ENCODE measurements at places on chromosomes 12 and 14.

DNA sequence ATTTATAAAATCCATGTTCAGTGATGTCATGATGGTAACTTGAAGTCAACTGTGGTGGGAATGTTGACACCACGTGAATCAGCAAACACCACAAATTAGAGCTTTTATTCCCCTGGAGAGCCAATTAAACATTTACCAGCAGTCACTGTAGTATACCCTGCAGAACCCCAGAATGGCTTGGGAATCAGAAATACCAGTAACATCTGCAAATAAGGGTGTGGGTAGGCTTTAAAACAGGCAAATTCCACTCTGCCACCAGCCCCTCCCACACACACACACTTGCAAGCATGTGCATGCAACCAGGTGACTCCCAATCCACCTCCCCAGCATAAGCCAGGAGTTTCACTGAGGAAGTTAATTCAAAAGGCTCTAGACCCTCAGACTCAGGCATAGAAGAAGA is 63.6 kb upstream of the TMEM263 start:
- no peak for DNase-seq

- no peak for DNase-seq
These were observed 210.9 kb upstream of the PRKD1 start for GRCh38 chr14:30138567-30138966.

- no peak for DNase-seq
These were observed 91.9 kb upstream of the OVCH1 start for GRCh38 chr12:29589286-29589820.

GRCh38 chr12:51131745-51132521 is 41.0 kb downstream of the TFCP2 start:
- DNase-seq, result no peak

GRCh38 chr14:69741055-69741454 is 25.9 kb upstream of the SRSF5 start:
- DNase-seq, result no peak

GRCh38 chr12:131034631-131035244 is 81.0 kb downstream of the ADGRD1 start:
- no peak for DNase-seq

DNA sequence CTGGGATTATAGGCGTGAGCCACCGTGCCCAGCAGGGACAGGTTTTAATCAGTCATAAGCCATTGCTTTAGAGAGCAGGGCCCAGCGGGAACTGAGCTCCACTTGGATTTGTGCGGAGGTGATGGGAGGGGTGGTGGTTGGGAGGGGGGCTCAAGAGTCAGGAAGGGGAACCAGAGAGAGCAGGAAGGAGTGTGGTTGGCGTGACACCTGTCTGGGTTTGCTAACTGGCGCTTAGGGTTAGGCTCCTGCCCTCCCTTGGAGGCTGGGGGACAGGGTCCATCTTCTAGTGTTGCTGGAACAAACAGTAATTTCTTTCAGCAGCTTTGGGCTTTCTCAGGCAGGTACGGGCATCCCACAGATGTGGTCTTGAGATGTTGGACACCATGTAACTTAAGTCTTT is 7.5 kb upstream of the ALDH2 start:
- DNase-seq, result no peak

- DNase-seq, result no peak
These were observed 30.9 kb downstream of the FERMT2 start for GRCh38 chr14:52919971-52920370.

GRCh38 chr12:51009056-51009440 is 17.1 kb downstream of the SLC11A2 start:
- peak; percentile 35 for DNase-seq

DNA sequence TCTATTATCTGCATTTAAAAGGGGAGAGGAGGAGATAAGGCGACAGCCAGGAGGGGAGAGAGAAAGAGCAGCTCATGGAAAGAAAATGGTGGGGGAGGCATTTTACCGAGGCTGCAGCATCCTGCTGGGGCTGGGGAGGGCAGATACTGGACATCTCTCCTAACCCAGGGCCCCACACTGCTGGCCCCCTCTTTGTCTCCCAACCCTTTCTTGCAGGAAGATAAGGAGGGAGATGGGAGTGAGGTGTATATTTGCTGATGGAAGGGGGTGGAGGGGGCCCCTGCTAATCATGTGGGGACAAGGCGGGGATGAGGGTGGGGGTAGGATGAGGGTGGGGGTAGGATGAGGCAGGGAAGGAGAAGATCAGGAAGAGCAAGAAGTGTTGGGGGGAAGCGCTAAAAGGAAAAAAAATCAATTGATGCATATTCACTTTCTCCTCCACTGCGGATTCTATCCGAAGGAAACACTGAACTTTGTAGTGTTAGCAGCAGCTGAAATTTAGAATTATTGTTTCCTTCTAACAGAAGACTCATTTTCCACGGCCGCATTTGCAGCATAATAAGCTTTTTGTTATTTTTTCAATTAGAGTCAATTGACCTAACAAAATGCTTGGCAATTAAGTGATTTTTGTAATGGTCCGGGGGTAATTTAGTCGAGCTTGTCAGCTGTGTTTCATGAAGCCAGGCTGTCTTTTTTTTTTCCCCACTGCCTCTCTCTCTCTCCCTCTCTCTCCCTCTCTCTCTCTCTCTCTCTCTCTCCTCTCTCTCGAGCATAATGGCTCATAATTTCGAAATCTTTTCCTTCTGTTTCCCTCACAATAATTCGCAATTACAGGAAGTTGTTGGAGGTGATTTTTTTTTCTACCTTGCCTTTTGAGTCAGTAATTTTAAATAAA is 1134.6 kb downstream of the BCL11B start:
- no peak for DNase-seq

- DNase-seq, result no peak
These were observed 70.1 kb downstream of the SRRM4 start for GRCh38 chr12:119051474-119051873.

- DNase-seq, result no peak
These were observed 29.8 kb upstream of the AP4S1 start for GRCh38 chr14:30995689-30996088.

- no peak for DNase-seq
These were observed 48.1 kb upstream of the BICDL1 start for GRCh38 chr12:119940897-119941296.

DNA sequence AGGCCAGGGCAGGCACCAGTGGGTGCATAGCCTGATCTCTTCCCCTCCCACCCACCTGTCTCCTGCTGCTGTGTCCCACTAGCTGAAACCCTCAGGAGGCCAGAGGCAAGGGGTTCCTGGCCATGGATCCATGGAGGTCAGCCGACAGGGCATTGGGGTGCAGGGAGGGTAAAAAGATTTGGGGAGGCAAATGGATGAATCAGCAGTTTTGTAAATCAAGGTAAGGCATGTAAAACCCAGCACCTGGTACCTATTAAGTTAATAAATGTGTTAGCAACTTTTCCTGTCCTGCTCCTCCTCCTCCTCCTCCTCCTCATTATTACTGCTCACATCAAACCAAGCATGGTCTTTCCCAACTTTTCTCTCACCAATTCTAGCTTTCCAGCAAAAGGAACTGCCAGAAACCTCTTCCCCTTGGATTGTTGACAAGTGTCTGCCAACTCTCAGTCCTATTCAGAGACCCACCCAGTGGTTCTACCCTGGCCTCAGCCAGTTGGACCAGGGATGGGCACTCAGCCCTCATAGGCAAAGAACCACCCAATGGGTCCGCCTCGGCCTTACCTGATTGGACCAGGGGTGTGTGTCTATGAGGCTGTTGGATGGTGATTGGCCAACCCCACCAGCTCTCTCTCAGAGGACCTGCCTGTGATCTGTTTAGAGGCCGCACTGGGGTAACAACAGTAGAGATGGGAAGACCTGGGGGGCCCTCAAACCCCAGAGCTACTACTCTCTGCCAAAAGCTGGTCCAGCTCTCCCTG is 155.7 kb upstream of the GSC start:
- no peak for DNase-seq

DNA sequence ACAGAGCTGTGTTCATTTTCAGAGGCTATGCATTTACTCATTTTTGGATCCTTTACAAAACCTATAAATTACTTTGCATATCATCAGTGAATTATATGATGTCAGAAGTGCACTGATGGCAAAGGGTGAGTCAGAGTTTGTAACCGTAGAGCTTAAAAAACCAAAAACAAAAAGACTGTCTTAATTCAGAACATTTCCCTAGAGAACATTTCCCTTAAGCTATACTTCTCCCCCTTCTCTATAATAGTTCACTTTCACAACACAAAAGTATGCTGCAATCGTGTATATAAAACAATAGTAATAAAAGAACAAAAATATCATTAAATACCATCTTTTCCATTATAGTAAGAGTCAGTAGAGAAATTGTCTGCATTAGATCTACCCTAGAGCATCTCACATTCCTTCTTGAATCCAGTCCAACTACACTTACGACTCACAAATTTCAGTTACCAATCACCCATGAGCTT is 934.9 kb downstream of the LRFN5 start:
- no peak for DNase-seq

DNA sequence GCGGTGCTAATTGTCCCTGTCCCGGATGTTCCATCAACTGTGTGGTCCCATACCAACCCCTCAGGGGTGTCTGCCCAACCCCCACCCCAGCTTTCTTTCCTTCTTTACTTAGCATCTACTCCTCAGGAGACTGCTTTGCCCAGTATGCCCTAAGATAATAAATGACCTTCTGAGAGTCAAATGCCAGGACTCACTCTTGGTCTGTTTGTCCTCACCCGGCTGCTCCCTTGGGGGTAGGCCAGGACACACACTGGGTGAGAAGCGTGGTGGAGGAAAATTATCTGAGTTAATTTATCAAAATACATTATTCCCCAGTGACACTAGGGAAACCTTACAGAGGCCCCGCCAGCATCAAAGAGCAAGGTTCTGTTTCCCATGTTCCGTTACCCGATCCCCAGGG is 457.0 kb downstream of the RGS6 start:
- no peak for DNase-seq

GRCh38 chr14:60637479-60638315 is 11.6 kb downstream of the SIX1 start:
- DNase-seq, result no peak

- no peak for DNase-seq
These were observed 21.1 kb downstream of the GSC start for GRCh38 chr14:94748667-94749347.

DNA sequence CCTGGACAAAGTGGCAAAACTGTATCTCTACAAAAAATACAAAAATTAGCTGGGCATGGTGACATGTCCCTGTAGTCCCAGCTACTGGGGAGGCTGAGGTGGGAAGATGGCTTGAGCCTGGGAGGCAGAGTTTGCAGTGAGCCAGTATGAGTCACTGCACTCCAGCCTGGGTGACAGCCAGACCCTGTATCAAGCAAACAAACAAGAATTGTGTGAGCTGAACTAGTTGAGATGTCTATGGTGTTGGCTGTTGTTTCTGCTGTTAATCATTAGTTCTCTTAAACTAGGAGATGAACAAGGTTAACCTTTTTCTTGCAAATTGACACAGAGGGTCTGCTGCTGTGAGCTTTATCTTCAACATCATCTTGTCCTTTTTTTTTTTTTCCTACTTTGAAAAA is 23.6 kb downstream of the RASSF3 start:
- no peak for DNase-seq

DNA sequence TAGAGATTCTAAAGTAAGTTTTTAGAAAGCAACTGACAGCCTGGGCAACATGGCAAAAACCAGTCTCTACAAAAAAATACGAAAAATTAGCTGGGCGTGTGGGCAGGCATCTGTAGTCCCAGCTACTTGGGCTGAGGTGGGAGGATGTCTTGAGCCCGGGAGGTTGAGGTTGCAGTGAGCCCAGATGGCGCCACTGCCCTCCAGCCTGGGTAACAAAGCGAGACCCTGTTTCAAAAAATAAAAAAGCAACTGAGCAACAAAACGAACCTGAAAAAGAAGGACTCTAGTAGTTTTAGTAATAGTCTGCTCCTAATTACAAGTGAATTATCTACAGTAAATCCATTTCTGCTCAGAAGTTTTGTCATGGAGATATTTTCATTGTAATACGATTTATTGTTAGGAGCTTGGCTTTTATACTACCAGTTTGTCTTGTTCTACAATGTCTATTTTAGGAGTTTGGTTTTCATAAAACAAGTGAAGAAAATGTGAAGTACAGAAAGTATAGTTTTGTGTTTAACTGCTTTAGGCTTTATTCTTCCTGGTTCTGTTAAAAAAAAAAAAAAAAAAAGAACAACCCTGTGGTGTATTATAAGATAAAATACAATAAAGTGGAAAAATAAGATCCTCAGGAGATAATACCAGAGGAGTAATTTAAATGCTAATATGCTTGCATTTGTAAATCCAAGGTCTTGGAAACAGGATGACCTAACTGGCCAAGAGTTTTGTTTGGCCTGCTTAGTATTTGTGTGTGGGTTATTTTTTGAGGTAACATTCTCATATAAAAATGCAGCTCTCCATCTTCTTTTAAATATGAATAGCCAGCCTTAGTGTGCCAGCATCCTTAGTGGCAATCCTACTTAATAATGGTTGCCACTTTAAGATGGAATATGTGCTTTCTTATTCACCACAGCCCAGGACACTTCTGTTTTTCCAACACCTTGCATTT is 2.8 kb downstream of the TMX1 start:
- DNase-seq, result no peak

GRCh38 chr14:90674043-90674670 is 142.1 kb downstream of the TTC7B start:
- no peak for DNase-seq

DNA sequence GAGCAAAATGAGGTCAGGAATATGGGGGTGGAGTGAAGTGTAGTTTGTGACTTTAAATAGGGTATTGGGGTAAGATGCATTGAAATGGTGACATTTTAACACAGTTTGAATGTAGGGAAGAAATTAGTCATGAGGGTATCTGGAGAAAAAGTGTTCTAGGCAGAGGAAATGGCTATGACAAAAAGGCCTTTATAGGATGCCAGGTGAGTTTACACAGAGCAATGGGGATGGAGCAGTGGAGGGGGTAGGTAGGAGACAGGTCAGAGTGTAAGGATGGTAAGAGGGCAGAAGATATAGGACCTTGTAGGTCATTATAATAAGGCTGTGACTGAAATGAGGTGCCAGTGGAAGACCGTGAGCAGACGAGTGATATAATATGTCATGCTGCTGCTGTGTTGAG is 30.4 kb downstream of the HEATR5A start:
- no peak for DNase-seq

DNA sequence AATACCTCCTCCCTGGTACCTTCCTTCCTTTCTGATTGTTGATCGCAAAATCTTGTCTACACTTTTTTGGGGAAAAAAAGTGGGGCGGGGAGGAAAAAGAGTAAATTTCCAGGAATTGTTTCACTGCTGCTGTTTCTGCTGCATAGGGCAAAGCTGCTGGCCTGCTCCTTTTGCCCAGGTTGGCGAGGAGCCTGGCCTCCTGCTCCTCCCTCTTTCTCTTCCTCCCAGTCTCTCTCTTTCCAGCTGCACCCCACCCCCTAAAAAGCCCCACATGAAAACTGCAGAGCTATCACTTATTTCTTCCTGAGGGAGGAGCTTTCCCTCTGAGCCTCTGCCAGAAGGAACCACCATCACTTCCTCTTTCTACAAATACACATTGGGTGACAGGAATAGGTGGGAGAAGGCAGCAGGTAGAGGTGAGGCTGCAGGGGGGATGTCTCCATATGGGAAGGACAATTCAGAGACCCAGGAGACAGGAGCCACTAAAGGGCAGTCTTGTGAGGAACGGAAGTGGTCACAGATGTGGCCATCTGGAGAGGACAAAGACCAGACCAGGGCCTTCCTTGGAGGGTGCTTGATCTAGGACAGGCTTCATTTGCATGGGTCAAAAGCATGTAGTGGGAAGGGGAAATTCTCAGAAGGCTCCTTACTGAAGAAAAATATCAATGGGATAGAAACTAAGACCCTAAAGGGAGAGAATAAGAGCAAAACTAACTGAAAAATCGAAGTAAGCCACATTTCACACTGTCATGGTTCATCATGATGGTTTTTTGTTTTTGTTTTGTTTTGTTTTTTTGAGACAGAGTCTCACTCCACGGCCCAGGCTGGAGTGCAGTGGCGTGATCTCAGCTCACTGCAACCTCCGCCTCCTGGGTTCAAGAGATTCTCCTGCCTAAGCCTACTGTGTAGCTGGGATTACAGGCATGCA is 14.8 kb downstream of the ZBTB39 start:
- no peak for DNase-seq

Data from stimulated activated CD4-positive, alpha-beta T cell treated with anti-CD3 and anti-CD28 coated beads, Interleukin-2, amount 100 ng/mL, for 4 hours (primary cell).